Midbrain (tissue), 1 donor: ENCODE measurements at places on chromosomes 1 and 21.

GRCh38 chr1:200771625-200772555, 33.2 kb downstream of the CAMSAP2 start:
- no peak for DNase-seq

DNA sequence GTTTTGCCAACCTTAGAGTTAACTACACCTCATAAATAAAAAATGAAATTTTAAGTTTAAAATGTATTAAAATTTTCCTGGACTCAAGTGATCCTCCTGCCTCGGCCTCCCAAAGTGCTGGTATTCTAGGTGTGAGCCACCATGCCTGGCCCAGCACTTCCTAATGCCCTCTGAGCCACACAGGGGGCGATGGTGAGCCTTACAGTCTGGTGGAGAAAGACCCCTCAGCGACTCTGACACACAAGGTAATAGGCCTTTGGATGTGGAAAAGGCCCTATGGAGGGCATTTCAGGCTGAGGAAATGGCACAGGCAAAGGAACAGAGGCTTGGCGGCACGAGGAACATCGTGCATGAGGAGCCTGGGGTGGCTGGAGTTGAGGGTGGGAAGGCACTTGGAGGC, 6.7 kb downstream of the CITED4 start:
- no peak for DNase-seq

DNA sequence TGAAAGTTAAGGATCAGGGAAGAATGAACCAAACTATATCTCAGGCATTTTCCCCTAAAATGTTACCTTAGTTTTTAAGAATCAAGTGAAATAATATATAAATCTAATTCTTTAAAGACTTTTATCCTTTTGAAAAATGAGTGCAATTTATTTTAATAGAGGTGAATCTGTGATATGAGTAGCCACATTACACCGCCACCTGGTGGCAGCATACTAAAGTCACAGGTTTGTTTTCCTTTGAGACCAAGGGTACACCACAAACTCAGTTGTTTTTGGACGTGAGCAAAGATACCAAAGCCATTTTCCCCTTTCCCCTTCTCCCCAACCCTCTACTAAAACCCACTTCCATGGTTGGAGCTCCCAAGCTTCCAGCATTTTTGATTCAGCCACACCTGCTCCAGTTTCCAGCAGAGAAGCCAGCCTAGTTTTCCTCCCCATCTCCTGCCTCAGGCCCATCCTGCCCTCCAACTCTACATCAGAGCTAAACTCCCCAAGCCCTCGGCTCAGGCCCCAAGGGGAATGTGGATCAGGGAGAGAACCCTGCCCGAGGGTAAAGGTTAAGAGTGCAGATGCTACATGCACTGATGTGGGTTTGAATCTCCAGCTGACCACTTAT, 22.9 kb upstream of the LDLRAP1 start:
- peak; percentile 55 for DNase-seq

DNA sequence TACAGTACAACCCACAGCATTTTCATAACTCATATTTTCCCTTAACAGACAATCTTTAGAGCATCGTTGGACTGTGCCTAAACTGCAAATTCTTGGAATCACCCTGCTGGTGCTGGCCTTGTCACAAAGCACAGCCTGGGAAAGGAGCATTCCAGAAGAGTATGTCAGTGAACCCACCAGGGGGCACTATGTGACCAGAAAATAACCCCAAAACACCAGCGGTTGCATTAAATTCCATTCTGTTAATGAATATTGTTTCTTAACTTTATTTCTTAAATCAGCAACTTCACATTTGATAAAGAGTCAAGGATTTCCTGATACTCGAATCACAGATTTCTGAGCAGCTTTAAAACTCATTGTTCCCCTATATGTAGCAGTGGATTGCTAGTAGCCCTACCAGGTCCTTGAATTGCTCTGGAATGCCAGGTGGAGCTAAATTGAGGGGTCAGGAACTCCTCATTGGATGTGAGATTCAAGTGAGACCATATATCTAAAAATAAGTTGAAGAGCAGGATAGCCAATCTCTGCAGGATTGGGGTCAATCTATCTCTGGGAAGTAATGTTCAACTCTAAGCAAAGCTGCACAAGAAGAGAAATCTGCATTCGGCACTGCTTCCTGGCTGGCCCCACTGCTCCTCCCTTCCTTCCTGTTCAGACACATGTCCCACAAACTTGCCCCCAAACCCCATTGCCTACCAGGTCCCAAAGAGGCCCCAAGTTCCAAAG, 12.7 kb upstream of the RAB4A start:
- peak; percentile 87 for DNase-seq

GRCh38 chr21:27817902-27818623, 851.2 kb upstream of the ADAMTS5 start:
- DNase-seq: no peak

GRCh38 chr21:28513428-28513827, 479.2 kb downstream of the LTN1 start:
- no peak for DNase-seq

DNA sequence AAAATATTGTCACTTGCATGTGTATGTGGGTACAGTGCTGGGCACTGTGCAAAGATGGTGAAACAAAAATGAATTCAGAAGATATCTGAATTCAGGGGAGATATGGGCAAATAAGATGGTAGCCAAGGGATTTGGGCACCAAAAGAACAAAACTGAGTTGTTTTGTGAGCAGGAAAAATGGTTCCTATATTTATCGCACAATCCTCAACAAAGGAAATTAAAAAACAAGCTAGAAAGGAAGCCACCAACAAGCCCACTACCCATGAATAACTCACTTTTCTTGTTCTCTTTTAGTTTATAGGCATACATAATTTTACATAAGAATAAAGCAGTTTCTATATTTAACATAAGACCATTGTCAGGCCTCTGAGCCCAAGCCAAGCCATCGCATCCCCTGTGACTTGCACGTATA, 40.7 kb upstream of the VASH2 start:
- no peak for DNase-seq

DNA sequence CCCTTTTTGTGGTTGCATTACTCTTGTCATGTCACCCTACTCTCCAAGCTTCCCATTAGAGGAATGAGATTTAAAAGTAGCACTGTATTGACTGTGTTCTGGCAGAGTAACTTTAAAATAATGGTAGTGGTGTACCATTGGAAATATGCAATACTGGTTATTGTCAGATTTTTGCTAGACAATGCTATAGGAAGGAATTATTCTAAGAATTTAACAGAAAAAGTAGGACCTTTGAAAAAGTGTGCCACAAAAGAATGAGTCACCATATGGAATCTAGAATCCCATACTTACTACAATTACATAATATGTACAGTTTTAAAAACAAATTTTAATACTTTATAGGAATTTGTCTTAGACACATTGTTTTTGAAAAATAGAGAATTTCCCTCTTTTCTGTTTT, 13.8 kb downstream of the MIER1 start:
- no peak for DNase-seq

DNA sequence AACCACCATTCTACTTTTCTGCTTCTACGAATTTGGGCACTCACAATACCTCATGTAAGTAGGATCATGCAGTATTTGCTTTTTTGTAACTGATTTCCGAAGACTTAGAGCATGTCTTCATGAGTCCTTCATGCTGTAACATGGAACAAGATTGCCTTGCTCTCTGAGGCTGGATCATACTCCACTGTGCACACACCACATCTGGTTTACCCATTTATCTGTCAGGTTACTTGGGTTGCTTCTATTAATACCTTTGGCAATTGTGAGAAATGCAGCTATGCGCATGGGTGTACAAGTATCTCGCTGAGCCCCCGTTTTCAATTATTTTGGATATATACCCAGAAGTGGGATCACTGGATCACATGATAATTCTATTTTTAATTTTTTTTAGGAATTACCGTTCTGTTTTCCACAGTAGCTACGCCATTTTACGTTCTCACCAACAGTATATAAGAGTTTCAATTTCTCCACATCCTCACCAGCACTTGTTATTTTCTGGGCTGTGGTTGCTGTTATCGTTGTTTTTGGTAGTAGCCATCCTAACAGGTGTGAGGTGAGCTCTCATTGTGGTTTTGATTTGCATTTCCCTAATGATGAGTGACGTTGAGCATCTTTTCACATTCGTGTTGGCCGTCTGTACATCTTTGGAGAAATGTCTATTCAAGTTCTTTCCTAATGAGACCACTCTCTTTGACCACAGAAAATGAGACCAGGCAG, 10.7 kb upstream of the SLC2A5 start:
- DNase-seq: no peak

- DNase-seq: no peak
Measured at GRCh38 chr1:22489823-22490222, 38.2 kb downstream of the ZBTB40 start.

GRCh38 chr1:14742181-14742980, 143.9 kb downstream of the KAZN start:
- DNase-seq: no peak

DNA sequence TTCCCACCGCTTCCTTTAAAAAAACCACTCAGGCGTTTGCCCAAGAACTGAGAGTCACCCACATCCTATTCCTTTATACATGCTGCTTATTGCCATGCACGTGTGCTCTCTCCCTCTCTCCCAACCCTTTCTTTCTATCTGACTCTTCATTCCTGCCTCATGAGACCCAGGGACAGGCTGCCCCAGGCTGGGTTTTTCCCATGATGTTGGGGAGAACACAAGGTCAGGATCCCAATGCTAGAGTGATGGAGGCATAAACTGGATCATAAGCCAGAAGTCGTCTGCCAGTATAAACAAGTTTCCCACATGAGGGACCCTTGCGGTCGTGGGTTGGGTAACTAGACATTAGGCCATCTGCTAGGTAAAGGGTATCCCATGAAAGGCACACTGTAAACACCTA, 64.9 kb downstream of the CD2 start:
- no peak for DNase-seq

DNA sequence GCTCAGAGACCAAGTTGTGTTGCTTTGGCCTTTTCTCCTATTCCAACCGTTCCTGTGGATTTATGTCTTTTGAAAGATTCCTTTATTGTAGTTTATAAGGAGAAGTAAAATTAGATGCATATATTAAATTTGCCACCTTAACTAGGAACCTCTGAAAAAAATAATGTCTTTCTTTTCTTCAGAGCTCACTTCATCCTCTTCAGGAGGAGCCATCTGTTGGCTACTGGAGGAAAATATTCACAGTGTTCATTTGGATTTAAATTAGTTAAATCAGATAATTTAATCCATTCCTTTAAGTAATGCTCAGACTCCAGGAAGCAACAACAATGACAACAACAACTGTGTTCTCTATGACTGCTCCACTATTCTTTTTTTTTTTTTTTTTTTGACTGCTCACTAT, 164.0 kb downstream of the FASLG start:
- DNase-seq: no peak

GRCh38 chr1:226635456-226635941, 86.9 kb downstream of the STUM start:
- no peak for DNase-seq

- DNase-seq: peak; percentile 69
Measured at GRCh38 chr1:25796811-25797458, 3.1 kb upstream of the SELENON start.

GRCh38 chr1:91021686-91022517, at the start of gene ZNF644:
Gene ZNF644, minus strand, starts transcription at chr1:91022035. Its CDS starts 39,682 bp downstream, at chr1:90982353.
- DNase-seq: peak; percentile 97

GRCh38 chr1:75785320-75785982, 605 bp upstream of the RABGGTB start:
- no peak for DNase-seq

DNA sequence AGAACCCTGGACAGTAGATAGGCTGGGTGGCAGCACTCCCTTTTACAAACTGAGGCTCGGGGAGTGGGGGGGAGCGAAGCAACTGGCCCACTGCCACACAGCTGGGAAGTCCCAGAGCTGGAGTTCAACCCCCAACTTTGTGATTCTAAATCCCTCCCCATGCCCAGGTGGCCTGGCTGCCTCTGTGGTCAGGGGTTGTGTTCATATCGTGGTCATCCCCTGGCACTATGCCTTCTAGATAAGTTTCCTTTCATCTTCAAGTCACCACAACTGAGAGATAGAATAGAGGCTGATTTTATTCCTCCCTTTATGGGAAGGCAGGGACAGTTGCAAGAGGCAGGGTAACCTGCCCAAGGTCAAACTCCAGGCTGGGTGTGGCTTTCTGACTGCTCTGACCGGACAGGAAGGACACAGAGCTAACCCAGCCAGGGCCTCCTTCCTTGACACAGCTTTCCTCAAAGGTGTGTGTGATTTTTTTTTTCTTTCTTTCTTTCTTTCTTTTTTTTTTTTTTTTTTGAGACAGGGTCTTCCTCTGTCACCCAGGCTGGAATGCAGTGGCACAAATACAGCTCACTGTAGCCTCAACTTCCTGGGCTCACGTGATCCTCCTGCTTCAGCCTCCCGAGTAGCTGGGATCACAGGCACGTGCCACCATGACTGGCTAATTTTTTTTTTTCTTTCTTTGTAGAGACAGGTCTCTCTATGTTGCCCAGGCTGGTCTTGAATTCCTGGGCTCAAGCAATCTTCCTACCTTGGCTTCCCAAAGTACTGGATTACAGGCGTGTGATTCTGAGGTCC, 18.4 kb upstream of the TNFRSF1B start:
- DNase-seq: no peak

DNA sequence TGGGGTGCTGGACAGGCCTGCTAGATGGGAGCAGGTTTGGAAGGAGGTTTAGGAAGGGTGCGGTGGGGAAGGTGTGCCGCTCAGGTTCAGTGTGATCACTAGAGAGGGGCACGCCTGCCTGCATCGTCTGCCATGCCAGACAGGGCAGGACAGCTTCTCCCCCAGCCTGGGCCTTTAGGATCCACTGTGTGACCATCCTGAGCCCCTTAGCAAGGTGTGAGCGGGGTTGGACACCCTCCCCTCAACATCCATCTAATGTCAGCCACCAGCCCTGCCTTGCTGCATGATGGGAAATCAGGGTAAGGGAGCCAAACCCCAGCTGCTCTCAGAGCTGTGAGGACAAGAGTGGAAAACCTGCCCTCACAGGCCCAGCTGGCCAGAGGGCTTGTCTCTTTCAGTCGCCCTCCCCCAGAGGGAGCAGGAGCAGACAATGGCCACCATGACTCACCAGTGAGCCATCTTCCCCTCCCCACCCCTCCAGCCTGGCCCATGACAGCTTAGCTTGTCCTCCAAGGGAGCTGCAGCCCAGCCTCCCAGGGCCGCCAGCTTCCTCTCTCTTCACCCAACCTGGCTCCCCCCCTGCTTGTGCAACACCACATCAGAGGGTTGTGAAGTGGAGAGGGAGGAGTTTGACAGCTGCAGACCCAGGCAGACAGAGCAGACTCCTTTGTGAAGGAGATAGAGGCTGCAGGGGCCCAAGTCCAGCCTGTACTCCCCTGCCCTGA, 37.0 kb downstream of the NUAK2 start:
- DNase-seq: peak; percentile 83

- DNase-seq: peak; percentile 74
Measured at GRCh38 chr1:56820755-56821461, 1.7 kb upstream of the FYB2 start.

- no peak for DNase-seq
Measured at GRCh38 chr21:43370888-43371570, 55.9 kb downstream of the SIK1 start.
